Hindlimb muscle (tissue), 1 donor: ENCODE measurements at places on chromosomes 4 and X.

GRCh38 chrX:133813971-133814370, 171.4 kb downstream of the GPC3 start:
- DNase-seq, result no peak

- DNase-seq, result peak; percentile 0
Measured at GRCh38 chrX:147953976-147954375, 27.2 kb upstream of the FMR1NB start.

- DNase-seq, result no peak
Measured at GRCh38 chr4:100649417-100649816, 131.6 kb upstream of the EMCN start.

GRCh38 chr4:31234494-31234893, 514.3 kb downstream of the PCDH7 start:
- DNase-seq, result no peak

DNA sequence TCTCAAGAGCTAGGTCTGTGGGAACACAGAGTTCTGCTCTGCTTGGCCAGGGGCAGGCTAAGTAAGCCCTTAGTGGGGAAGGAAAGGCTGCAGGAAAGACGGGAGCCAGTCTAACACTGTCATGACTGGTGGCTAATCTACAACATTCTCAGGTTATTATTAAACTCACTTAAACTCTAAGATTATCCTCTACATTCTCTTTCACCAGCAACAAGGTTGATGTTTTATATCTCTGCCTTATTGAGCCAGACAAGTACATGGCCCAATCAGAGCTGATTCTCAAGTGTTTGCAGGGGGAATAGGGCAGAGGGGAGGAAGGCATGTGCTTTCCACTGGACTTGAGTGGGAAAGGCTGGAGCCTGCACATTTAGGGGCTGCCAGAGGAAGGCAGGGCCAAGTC, 50.9 kb upstream of the FAM241A start:
- DNase-seq, result no peak

DNA sequence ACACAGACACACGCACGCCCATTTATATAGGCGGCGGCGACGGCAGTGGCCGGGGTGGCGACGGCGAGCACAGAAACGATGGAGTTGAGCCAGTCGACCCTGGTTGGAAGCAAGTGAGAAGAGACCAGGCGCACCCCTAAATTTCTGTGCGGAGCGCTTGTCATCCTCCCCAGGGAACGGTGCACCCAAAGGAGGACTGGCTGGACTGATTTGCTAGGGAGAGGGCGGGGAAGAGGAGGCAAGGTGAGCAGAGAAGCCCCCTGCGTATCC, 302 bp downstream of the NHS start:
- DNase-seq, result no peak

DNA sequence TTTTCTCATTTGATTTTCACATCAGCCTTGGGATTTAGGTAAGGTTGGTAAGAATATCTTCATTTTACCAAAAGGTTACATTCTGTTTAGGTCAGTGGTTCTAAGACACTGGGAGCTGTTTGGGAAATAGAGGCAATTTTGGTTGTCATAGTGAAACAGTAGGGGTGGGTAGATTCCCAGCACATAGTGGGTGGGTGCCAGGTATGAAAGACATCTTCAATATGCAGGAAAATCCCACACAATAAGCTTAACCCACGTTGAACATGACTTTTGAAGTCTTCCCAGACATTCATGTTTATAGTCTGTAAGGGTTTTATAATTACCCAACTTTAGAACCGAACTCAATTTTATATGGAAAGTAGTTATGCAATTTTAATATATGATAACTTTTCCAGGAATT, 249.6 kb downstream of the SNCA start:
- no peak for DNase-seq

DNA sequence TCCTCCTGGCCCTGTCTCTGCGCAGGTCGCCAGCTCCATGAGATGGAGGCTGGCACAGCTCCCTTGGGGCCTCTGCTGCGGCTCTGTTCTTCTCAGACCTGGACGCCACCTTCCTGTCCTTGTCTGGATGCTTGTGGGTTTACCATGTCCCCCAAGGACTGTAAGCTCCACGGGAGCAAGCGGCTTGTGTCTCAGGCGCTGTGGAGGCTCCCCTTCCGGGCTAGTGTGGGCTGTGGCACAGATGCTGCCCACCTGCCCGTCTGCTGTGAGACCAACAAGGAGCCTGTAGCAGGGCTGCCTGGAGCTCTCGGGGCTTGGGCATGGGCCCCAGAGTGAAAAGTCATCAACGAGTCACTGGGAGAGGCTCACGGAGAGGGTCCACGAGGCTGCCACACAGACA, 25.2 kb downstream of the NAT8L start:
- no peak for DNase-seq

GRCh38 chrX:8673201-8673600, 58.7 kb downstream of the ANOS1 start:
- peak; percentile 51 for DNase-seq

DNA sequence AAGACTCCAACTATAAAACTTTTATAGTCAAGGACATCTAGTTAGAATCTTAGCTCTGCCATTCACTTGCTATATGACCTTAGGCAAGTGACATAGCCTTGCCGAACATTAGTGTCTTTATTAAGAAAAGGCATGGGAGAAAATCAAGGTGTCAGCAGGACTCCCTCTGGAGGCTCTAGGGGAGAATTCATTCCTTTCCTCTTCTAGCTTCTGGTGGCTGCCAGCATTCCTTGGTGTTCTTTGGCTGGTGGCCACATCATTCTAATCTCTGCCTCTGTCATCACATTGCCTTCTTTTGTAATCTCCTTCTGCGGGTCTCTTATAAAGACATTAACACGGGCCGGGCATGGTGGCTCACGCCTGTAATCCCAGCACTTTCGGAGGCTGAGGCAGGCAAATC, 99.8 kb downstream of the PPP1R2C start:
- DNase-seq, result no peak

DNA sequence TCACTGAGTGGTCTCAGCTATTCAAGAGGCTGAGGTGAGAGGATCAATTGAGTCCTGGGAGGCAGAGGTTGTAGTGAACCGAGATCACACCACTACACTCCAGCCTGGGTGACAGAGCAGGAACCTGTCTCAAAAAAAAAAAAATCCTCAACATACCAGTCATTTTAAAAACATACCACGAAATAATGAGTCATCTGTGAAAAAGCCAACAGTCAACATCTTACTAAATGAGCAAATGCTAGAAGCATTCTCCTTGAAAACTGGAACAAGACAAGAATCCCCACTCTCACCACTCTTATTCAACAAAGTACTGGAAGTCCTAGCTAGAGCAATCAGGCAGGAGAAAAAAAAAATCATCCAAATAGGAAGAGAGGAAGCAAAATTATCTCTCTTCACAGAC, 104.0 kb upstream of the ARHGEF9 start:
- no peak for DNase-seq

GRCh38 chr4:38132107-38132673, 172.0 kb downstream of the PTTG2 start:
- DNase-seq, result peak; percentile 77

- no peak for DNase-seq
Measured at GRCh38 chr4:7998447-7998846, 58.8 kb upstream of the AFAP1 start.

DNA sequence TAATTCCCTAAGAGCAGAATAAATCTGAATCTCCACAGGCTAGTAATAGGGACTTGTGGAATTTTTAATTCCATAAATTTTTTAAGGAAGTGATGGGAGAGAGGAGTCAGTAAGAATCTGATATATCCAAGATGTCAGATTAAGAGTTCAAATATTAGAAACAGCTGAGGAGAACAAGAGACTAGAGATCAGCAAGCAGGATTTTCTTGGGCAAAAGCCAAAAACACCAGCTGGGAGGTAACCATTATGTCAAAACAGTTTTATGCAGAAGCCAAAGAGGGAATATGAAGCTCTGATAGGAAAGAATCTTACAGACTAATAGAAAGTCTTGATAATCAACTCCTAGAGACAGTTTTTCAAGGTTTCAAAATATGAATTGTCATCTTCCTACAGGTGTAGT, 72.2 kb upstream of the RBPJ start:
- DNase-seq, result peak; percentile 68

DNA sequence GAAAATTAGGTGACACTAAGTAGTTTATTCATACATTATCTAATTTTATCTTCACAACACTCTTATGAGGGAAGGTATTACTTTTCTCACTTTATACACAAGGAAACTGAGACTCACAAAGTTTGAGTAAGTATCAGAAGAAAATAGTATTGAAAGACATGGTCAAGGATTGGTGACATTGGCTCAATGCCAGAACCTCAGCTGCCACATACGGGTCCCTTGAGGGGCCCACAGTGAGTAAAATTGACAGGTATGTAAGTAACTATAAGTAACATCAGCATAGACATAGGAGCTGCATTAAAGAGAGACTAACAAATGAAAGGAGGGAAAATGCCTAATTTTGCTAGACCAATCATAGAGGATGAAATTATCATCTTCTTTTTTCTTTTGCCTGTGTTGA, 134.1 kb downstream of the COX18 start:
- no peak for DNase-seq

DNA sequence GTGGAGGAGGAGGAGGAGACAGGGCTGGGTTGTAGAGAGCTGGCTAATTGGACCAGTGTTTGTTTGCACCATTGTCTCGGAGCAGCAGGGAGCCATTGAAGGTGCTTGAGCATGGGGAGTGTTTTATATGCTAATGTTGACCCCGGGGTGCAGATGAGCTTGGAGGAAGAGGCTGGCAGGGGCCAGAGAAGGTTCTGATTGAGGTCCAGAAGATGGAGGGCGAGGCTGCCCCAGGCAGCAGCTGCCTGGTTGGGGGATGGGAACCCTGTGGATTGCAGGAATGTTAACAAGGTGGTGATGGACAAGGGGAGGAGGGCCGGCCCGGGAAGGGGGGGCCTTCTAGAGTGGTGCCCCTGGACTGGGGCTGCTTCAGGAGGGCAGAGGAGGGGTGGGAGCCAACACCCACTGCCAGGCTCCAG, 18.0 kb downstream of the DOK7 start:
- no peak for DNase-seq

- no peak for DNase-seq
Measured at GRCh38 chr4:98151145-98151924, 8.1 kb upstream of the STPG2 start.

- no peak for DNase-seq
Measured at GRCh38 chr4:181799561-181800069, 443.6 kb upstream of the TENM3 start.

GRCh38 chr4:54526560-54526959, 131.2 kb upstream of the KIT start:
- no peak for DNase-seq

DNA sequence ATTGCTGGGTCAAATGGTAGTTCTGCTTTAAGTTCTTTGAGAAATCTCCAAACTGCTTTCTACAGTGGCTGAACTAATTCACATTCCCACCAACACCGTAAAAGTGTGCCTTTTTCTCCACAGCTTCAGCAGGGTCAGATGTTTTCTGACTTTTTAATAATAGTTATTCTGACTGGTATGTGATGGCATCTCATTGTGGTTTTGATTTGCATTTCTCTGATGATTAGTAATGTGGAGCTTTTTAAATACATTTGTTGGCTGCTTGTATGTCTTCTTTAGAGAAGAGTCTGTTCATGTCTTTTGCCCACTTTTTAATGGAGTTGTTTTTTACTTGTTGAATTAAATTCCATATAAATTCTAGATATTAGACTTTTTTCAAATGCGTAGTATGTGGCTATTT, 257.5 kb upstream of the ANKRD50 start:
- DNase-seq, result no peak

- DNase-seq, result no peak
Measured at GRCh38 chr4:113173793-113174264, 124.4 kb downstream of the ANK2 start.

GRCh38 chrX:151153086-151153485, 23.3 kb upstream of the GPR50 start:
- no peak for DNase-seq

DNA sequence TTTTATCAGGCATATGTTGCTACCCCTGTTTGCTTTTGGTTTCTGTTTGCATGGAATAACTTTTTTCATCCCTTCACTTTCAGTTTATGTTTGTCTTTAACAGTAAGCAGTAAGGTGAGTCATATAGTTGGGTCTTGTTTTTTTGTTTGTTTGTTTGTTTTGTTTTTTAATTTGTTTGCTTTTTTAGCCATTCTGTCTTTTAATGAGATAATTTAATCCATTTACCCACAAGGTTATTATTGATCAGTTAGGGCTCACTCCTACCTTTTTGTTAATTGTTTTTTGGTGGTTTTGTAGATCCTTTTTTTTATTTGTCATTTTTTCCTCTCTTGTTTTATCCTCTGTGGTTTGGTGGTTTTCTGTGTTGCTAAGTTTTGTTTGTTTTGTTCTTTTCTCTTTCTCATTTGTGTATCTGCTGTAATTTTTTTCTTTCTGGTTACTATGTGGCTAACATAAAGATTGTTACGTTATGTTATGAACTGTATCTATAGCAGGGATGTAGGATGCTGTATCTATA, 379.5 kb upstream of the MAD2L1 start:
- no peak for DNase-seq

GRCh38 chrX:119518371-119518770, 46.8 kb downstream of the STEEP1 start:
- no peak for DNase-seq

- no peak for DNase-seq
Measured at GRCh38 chr4:89069481-89069880, 12.5 kb upstream of the FAM13A start.

DNA sequence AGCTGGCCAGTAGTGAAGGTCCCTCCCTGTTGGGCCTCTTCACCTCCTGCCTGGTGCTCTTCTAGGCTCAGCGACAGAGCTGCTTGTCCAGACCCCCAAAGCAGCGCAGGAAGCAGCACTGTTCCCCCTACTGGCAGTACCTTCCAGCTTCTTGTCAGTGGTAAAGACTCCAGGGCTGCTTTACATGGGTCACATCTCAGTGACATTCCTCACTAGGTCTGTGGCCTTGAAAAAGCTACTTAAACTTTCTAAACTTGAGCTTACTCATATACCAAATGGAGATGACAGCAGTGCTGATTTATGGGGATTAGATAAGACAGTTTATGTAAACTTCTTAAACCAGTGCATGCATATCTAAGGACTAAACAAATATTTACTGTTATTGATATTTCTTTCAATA, 117.3 kb downstream of the FAT4 start:
- no peak for DNase-seq

GRCh38 chr4:35695421-35695820, 548.9 kb downstream of the ARAP2 start:
- DNase-seq, result no peak

- no peak for DNase-seq
Measured at GRCh38 chrX:55867181-55867651, 149.7 kb downstream of the RRAGB start.

GRCh38 chrX:53082773-53083616, 828 bp downstream of the TSPYL2 start:
- DNase-seq, result no peak

DNA sequence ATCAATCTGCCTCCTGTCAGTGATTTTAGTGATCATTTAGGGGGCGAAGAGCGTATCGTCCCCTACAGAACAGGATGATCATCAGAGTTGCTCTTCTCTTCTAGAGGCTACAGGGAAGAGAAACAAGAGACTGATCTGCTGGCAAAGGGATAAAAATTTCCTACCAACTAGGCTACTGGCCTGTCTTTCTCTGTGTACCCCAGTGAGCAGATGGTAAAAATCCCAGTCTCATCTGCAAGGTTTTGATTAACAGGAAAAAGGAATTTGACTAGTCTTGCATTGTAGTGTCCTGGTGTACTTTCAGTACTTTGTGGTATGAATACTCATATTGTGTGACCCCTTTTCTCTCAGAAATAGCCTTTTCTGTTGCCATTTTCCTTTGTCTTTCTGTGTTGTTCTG, 21.8 kb upstream of the AADAT start:
- no peak for DNase-seq

GRCh38 chrX:22987452-22987851, 12.3 kb upstream of the DDX53 start:
- no peak for DNase-seq
